ENCODE measurements at places on chromosomes 7 and 10. TPM values are rescaled to one million over a fixed set of nuclear protein-coding genes. Genes with fewer than 3 reads are reported as not detected.

The AKR1D1 gene
- not detected for total RNA-seq

GRCh38 chr10:31467791-31468535 is 148.9 kb downstream of the ZEB1 start:
- peaks cover 33% of the 10 kb centered on the region for H3K36me3 ChIP-seq
- no peaks in the 10 kb centered on the region for H3K4me1 ChIP-seq
- DNase-seq = no peak
- H3K27me3 ChIP-seq = no peaks in the 10 kb centered on the region

The EVX1 gene
- total RNA-seq = not detected

DNA sequence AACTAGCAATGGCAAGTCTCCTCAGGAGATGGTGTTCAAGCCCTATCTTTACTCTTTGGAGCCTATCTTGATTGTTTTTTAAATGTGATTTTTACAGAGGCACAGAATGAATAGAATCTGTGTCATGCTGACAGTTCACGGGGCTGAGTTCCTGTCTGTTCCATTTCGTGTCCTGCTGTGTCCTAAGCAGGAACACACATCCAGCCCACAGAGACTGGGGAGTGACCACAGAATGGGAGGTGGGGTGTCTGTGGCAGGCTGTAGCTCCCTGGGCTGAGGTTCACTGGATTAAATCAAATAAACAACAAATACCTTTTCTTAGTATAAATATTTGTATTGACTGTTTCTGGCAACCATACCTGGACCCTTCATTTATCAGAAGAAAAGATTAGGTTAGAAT is 73.4 kb upstream of the CARD11 start:
- no peak overlapping the region for H3K4me3 ChIP-seq
- H3K27ac ChIP-seq = no peak overlapping the region
- no peaks in the 10 kb centered on the region for H3K4me1 ChIP-seq
- H3K27me3 ChIP-seq = no peaks in the 10 kb centered on the region

The CNNM1 gene
- 0.35 TPM for total RNA-seq
